MG63 (cell line): ENCODE measurements at places on chromosomes 4 and X. TPM values are rescaled to one million over a fixed set of nuclear protein-coding genes. Genes with fewer than 3 reads are reported as not detected.

Gene COX7B2
- not detected in 2 replicates for total RNA-seq

Gene ASB5
- total RNA-seq, result 0.32 and 3.6 TPM in 2 replicates

Gene VCX3B
- total RNA-seq, result not detected in 2 replicates

Gene GABRB1
- 0.59 TPM in 1 of 2 replicates, not detected in the other for total RNA-seq

Gene MUC7
- not detected in 2 replicates for total RNA-seq

Gene CXCL5
- 0.23 TPM in 1 of 2 replicates, not detected in the other for total RNA-seq

DNA sequence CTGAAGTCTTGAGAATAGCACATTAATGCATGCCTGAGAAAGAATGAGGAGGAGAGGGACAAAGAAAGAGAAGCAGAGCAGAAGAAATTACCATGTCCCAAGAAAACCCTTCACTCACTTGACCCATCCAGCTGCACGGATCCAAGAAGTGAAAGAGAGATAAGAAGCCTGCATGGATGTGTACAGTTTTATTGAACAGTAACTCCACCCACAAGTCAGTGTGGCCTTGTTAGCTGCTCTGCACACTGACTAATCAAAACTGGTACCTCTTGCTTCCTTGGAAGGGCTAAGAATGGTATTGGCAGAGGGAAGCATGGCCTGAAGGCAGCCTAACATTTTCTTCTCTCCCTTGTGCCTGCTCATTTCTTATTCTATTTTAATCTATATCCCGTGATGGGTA, 163.9 kb downstream of the SLC7A11 start:
- no peak for DNase-seq

GRCh38 chr4:159292137-159292896, 189.4 kb downstream of the RAPGEF2 start:
- no peak for DNase-seq

DNA sequence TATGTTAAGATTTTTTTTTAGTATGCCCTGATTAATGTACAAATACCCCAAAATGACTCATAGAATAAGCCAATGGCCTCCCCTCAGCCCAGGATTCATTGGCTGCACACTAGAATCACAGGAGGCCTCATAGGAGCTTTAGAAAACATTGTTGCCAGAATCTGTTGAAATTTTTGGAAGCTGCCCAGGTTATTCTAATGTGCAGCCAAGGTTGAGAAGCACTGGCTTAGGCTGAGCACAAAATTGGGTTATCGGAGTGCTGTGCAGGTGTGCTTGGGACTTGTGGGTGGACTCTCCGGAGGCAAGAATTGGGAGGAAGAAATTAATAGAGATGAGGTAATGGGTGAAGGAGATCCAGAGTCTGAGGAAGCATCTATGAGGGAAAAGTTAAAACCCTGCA, 41.3 kb upstream of the VCX start:
- peak; percentile 26 for DNase-seq

- DNase-seq, result no peak
Observed at GRCh38 chr4:174107746-174108354, 175.6 kb downstream of the FBXO8 start.

- peak; percentile 75 for DNase-seq
Observed at GRCh38 chr4:75724867-75725724, 719 bp downstream of the USO1 start.

DNA sequence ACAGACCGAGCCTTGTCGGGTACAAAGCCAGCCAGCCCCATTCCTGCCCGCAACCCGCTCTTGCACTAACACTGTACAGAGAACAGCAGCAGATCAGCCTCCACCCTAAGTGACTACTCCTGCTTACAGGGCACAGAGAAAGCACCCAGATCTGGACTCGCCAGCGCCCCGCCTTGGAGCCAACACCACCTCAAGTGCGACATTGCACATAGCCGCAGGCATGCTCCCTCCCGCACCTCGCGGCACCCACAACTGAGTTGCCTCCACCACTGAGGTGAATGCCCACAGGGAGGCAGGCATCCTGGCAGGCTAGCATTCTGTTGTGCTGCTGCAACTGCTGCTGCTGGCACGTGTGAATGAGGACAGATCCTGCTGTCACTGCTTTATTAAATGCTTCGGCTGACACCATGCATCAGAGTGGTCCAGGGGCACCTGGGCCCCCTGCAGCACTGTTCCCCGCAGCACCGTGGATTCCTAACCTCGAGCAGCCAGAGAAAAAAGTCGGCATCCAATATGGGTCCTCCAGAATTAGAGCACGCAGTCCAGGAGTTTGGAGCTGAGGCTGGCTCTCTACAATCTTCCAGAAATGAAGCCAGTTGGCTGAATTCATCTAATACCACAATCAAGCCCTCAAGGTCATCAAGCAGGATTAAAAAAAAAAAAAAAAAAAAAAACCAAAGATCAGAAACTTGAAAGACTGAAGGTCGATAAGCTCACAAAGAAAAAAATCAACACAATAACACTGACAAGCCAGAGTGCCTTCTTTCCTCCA, 352.9 kb downstream of the GASK1B start:
- no peak for DNase-seq

DNA sequence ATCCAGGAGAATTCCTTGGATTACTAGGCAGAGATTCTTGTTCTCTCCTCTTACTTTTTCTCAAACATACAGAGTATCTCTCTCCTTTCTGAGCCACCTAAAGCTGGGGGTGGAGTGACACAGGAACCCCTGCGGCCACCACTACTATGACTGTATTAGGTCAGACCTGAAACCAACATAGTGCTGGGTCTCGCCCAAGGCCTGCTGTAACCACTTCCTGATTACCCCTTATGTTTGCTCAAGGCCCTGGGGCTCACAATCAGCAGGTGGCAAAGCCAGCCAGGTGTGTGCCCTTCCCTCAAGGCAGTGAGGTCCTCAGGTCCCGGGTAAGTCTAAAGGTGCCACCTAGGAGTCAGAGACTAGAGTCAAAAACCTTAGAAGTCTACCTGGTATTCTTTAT, 166.4 kb downstream of the PARM1 start:
- DNase-seq, result no peak

GRCh38 chr4:81505004-81505598, 33.4 kb upstream of the RASGEF1B start:
- no peak for DNase-seq

- no peak for DNase-seq
Observed at GRCh38 chr4:38101563-38101962, 141.4 kb downstream of the PTTG2 start.

DNA sequence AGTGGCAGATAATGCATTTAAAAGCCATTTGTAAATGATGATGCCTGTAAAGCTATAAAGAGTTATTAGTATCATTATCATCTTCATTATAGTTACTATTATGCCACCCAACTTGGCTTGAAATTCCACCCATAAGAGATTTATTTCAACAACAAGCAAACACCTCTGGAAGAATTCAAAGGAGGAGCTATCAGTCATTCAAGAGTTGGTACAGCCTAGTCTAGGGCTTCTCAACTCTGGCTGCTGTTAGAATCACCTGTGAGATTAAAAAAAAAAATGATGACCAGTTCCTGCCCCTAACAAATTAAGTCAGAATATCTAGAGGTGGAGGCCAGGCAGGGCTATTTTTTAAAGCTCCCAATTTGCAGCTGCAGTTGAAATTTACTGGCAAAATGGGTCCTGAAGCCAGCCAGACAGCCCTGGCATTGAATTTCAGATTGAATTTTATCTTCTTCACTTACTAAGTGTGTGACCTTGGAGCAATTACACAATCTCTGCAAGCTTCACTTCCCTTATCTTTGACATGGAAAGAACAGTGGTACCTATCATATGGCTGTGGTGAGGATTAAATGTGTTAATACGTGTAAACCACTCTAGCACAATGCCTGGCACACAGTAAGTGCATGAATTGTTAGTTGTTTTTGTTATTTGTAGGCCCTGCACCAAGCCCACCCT, 52.9 kb upstream of the EDA start:
- DNase-seq, result no peak

DNA sequence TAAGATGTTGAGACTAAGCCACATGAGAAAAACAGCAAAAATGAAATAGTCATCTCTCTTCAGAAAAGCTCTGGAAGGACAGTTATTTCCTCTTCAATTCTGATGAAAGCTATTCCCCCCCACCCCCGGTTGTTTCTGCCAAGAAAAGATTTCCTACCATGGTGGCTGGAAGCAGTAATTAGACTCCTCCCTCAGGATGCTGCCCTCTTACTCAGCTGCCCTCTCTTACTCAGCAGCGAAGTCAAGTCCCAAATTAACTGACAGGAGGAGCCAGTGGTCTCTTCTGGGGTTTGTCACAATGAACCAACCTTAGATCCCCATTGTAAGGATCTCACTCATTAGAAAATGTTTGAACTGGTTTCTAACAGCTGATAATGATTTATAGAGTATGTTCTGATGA, 38.0 kb downstream of the GPM6B start:
- peak; percentile 21 for DNase-seq
